Endothelial cell (in vitro differentiated cells): ENCODE measurements at places on chromosomes 13 and 19.

DNA sequence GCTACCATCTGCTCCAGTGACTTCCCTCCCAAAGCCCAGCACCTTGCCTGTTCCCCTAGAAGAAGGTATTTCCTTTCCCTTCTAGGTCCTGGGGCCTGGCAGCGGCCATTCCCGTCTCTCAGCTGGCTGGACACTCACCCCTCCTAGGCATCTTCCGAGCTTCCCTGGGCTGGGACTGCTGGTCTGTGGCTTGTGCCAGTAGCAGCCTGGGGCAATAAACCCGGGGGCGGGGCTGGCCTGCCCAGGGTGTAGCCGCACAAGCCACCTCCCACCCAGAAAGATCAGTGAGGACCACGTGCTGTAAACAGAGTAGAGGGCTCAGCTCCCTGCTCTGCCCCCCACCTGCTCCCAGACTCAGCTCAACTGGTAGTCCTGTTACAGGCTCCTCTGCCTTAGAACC lies 15.0 kb downstream of the LIPE start:
- DNase-seq, result no peak

GRCh38 chr19:574658-575526 lies 2.5 kb downstream of the BSG start:
- DNase-seq, result no peak

DNA sequence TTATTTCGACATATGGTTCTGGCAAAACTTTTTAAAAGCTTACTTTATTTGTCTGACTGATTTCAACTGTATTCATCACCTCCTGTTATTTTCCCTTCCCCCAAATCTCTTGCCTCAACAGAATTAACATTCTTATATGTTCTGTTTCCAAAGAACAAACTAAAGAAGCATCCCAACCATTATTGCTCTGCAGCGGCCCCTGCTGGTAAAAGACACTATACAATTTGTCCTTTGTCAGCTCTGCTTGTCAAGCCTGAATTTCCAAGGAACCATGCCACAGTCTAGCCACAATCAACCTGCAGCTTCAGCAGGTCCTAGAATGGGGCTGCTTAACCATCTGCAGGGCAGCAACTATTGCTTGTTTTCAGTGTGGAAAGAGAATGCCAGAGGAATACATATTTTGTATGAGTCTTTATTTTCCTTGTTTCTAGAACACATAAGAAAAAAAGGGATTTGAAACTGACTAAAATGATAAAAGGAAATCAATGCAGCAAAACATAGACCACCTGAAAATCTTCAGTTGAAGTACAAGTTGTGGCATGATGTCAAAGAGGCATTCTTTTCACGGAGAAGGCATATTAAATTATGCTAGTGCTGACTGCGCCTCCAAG lies 845.3 kb downstream of the DIAPH3 start:
- peak; percentile 86 for DNase-seq

DNA sequence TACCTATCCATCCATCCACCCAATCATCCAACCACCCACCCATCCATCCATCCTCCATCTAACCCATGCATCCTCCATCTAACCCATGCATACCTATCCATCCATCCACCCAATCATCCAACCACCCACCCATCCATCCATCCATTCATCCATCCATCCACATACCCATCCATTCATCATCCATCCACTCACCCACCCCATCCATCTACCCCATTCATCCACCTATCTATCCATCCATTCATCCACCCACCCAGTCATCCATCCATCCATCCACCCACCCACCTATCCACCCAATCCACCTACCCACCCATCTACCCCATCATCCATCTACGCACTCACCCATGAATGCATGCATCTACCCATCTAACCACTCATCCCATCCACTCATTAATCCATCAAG lies 6.6 kb downstream of the MICOS13 start:
- DNase-seq, result no peak

- no peak for DNase-seq
Observed at GRCh38 chr19:30864391-30865215, 484.6 kb downstream of the TSHZ3 start.

DNA sequence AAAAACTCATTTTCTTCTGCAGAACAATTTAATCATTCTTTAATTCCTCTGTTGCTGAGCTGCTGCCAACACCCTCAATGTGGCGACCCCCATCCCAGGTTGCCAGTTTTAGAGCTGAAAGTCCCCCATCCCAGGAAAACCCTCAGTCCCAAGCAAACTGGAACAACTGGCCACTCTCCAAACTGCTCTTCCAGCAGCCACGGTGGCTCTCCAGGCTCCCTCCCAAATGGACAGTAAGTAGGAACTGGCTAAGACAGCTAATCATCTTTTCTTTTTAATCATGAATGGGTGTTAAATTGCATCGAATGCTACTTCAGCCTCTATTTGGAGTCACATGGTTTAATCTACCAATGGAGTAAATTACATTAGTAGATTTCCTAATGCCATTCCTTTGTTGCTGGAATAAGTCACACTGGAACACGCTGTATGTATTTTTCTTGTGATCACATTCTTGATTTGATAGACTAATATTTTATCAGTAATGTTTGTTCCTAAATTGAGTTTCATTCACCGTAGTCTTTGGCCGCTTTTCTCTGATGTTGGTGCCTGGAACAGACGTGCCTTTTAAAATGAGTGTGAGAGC lies 33.7 kb upstream of the VSTM2B start:
- no peak for DNase-seq

- peak; percentile 31 for DNase-seq
Observed at GRCh38 chr13:77779552-77780272, 82.2 kb downstream of the SLAIN1 start.

DNA sequence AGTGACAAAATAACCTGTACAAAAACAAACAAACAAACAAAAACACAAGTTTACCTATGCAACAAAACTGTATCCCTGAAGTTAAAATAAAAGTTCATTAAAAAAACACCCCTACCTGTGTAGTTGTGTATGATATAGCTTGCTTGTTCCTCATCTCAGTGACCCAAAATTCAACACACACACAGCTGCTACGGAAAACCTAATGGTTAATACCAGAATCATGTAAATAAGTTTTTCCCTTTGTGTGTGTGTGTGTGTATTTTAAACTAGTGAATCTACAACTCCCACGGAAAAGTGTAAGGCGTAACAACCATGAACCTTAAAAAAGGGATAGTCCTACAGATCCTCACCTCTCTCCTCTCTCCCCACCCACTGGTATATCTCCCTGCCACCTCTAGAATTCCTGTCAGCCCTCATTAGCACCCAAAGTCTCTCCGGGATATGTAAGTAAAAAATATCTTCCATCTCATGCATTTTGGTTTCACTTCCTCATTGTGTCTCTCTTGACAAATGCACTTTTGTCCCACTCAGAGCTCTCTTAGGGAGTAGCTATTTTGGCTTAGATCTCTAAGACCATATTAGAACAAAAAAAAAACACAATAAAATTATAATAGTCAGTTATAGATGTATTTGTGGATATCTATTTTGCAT lies 2236.5 kb downstream of the PCDH9 start:
- DNase-seq, result no peak

DNA sequence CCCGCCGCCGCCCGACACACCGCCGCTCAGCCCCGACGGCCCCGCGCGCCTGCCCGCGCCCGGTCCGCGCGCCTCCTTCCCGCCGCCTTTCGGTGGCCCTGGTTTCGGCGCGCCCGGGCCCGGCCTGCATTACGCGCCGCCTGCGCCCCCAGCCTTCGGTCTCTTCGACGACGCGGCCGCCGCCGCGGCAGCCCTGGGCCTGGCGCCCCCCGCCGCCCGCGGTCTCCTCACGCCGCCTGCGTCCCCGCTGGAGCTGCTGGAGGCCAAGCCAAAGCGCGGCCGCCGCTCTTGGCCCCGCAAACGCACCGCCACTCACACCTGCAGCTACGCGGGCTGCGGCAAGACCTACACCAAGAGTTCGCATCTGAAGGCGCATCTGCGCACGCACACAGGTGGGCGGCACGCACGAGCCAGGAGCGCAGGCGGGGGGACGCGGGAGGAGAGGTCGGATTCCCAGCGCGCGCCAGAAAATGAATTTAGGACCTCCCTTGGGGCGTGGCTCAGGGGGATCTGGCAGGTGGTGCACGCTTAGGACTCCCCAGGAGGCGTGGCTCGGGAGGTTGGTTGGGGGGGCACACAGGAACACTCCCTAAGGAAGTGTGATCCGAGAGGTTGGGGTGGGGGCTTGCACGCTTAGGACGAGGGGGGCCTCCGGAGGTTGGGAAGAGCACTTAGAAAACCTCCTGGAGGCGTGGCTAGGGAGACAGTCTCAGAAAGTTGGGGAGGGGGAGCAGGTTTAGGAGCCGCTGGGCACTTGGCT lies 1.2 kb downstream of the KLF2 start:
- DNase-seq, result no peak

- DNase-seq, result no peak
Observed at GRCh38 chr19:10517760-10518443, 655 bp upstream of the S1PR5 start.

- no peak for DNase-seq
Observed at GRCh38 chr13:24243302-24243701, 66.1 kb upstream of the C1QTNF9 start.

DNA sequence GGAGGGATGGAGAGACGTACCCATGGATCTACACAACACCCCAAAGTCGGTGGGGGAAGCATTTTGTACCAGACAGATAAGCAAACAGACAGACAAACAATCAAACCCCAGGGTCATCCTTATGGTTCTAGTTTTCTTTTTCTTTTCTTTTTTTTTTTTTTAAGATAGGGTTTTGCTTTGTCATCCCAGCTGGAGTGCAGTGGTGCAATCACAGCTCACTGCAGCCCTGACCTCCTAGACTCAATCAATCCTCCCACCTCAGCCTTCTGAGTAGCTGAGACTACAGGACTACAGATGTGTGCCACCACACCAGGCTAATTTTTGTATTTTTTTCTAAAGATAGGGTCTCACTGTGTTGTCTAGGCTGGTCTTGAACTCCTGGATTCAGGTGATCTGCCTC lies 17.9 kb upstream of the FBL start:
- DNase-seq, result no peak

- DNase-seq, result no peak
Observed at GRCh38 chr13:75725736-75726135, 89.6 kb downstream of the LMO7 start.

DNA sequence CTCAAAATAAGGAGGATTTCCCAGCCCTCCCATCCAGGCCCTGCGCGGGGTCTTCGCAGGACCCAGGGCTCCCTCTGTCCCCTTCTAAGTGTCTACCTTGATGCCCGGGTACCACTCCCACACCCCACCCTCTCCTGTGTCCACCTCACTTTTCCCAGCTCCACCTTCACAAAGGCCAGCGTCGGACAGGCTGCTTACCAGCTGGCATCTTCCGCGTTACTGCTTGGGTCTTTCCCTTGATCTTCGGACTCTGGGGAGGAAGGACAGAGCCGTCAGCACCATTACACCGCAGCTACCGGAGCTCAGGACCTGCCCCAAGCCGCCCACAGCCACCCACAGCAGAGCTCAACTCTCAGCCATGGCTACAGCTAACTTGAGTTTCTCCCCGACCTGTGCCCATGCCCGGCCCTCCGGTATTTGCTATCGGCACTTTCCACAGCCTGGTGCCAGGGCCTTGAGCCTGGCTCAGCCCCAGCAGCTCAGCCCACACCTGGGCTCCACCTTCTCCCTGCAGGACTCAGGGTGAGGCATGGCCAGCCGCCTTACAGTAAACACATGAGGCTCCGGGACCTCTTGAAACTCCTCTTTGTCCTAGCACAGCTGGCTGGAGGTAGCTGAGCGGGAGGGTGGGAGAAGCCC lies 3.8 kb downstream of the C13orf46 start:
- DNase-seq, result no peak

DNA sequence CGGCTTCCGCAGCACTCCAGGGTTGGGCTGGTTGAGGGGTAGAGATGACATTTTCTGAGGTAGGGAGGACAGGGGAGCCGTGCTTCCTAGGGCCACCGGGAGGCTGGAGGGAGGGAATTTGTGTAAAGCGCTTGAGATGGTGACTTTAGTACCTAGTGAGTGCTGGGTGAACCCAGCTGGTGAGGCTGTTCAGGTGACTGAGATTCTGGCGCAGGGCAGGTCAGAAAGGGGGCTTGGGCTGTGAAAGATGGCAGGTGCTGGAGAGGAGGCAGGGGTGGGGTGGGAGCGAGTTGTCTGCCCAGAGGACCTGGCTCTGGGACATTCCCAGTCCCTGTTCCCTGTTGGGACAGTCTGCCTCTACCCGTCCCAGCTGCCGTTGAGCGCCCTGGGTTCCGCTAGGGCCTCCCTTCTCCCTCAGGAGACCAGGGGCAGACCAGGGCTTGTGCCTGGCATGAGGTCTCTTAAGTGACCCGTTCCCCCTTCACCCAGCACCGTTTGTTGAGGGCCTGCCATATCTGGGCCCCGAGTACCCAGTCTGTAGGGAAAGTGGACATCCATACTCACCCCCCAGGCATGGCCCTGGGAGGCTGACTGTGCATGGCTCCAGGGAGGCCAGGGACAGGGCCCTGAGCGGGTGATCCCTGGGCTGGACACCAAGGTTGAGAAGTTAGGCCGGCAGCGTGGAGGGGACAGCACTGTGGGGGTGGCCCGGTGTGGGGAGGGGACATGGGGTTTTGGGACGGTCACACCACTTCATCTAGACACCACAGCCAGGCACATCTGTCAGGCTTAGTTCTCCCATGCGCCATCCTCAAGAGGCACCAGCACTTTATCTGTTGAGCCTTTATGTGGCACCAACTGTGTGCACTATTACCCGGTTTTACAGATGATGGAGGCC lies 5.0 kb downstream of the PTOV1 start:
- no peak for DNase-seq

DNA sequence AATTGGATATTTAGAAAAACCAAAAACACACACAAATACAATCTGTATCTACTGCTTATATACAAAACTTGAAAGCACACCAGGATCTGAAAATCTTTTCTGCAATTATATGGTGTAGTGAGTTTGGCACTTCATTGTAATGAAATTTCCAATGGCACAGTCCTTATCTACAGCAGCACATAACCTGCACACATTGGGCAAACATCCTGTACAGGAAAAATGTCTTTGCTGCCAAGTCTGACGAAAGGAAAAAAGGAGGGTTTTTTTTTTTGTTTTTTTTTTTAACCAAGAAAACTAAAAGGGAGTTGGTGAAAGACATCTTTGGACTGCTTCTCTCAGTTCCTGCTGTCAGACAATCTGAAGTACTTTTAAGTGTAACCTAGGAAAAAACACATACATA lies 107.8 kb downstream of the FOXO1 start:
- no peak for DNase-seq

- peak; percentile 10 for DNase-seq
Observed at GRCh38 chr13:35630551-35631275, 154.2 kb upstream of the MAB21L1 start.

DNA sequence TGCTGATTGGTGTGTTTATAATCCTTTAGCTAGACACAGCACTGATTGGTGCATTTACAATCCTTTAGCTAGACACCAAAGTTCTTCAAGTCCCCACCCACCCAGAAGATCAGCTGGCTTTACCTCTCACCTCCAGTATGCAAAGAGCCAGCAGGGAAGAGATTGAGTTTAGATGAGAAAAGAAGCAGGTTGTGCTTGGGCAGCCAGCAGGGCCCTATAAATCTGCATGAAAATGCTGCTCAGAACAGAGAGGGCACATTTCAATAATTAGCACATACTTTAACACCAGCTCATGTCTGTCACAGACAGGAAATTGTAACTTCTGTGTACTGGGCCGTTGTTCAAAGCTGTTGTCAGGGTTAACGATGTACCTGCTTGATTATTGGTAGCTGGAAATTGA lies 1204.3 kb downstream of the UQCRFS1 start:
- no peak for DNase-seq
